CD4-positive, alpha-beta T cell treated with Interleukin-2 at 100 ng/mL for 4 hours (primary cell): ENCODE measurements at places on chromosomes 5 and 9.

GRCh38 chr9:29799227-29799626, 2225.9 kb upstream of the C9orf72 start:
- no peak for DNase-seq

GRCh38 chr5:38426490-38426889, 130.0 kb downstream of the LIFR start:
- DNase-seq = no peak

- no peak for DNase-seq
Measured at GRCh38 chr9:82354279-82354659, 365.7 kb downstream of the SPATA31D1 start.

DNA sequence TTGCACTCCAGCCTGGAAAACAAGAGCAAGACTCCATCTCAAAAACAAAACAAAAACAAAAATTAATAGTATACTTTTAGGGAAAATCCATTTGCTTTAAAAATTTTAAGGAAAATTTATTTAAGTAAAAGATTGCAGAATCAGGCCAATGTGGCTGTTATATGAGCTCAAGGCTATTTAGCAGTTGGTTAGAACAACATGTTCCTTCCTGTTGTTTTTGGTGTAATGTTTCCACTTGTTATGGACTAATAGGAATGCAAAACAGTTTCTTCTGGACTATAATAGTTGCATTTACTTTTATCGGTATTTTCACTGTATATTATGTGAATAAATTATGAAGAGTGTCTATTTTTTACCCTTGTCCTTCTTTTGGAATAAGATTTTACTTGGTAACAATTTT, 3.0 kb upstream of the CDC42SE2 start:
- no peak for DNase-seq
